ENCODE measurements at places on chromosomes 3 and 15.

GRCh38 chr3:30988769-30989168, 94.3 kb upstream of the GADL1 start:
- no peak for DNase-seq

DNA sequence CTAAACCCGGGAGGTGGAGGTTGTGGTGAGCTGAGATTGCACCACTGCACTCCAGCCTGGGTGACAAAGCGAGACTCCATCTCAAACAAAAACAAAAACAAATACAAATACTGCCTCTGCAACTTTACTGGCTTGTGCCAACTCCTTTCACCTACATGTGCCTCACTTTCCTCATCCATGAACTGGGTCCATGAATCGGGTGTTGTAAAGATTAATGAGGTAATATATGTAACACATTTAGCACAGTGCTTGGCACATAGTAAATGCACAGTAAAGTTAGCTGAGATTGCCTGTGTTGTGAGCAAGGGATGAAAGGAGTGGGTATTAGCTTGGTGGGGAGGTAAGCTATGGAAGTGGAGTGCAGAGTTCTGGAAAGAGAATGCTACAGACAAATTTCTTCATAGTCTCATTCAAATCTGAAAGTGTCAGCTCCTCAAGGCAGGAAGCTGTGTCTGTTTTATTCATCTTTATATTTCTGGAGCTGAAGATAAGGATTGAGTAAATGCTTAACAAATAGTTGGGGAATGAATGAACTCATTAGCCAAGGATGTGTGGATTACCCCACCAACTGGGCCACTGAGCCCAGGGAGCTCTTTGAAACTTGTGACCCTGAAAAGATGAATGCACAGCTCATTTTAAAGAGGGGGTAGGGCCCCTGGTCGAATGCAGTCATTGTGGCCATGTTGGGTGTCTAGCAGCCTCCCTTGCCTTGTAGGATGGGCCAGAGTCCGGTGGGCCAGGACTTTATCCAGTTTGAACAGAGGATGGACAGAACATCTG, 7.7 kb upstream of the CDCP1 start:
- no peak for DNase-seq

DNA sequence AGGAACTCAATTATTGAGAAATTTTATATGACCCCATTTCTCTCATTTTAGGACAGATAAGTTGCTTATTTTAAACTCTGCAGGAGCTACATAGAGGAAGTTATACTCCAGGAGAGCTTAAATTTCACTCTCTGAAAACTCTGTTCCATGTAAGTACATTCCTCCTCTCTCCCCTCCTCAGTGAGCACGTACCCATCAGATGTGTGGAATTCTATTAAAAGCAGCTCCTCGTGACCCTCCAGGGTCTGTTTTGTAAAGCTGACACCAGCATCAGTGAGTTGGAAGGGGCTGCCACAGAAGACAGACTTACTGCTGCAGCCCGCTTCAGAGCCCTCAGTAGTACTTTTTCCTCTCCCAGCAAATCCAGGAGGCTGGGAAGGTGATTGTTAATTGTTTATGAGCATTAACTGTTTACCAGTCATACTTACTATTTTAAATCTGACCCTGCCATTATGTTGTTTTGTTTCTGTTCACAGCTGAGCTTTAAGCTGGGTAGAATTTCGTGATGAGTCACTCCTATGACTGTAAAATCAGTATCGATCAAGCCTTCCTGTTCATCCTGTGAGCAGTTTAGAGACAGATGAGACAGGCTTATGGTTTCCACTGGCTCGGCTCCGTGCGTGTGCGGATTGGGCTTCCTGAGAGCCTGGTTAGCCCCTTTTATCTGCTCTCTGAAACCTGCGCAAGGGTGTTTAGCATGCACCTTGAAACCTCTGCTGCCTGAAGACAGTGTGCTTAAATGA, 20.4 kb downstream of the IGF1R start:
- DNase-seq: no peak

GRCh38 chr15:46460431-46461094, 825.7 kb downstream of the SQOR start:
- DNase-seq: no peak

All from GF-D8 (cell line).